Foreskin fibroblast (primary cell): ENCODE measurements at places on chromosomes 16 and 17.
A peak's percentile ranks its signal among the peaks of the same experiment; 100 is the strongest.

DNA sequence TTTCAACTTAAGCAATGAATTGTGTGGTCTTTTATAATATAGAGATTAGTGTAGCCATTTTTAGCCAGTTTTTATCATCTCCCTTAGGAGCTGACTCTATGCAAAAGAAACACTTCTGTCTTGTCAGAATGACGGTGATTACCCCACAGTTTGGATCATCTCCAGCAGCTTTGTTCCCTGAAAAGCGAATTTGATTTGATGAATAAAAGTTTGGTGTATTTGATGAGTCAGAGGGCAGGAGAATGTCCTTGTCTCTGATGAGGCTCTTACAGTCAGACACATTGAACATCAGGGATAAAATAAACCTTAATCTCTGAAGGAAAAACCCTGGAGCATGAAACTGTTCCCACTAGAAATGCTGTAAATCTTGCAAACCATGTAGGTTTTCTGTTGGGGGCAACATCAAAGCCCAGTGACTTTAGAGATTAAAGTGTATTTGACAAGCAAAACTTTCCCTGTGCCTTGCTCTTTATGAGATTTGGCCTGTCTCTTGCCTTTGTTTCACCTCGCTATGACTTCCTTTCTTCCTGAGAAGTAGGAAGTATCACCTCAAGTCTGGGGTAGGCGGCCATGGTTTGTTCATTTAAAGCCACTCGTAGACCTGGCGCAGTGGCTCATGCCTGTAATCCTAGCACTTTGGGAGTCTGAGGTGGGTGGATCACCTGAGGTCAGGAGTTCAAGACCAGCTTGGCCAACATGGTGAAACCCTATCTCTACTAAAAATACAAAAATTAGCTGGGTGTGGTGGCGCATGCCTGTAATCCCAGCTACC, 209.3 kb downstream of the FTO start:
- DNase-seq, result peak; percentile 92

GRCh38 chr16:66231452-66232160, 134.9 kb upstream of the CDH5 start:
- DNase-seq, result no peak

DNA sequence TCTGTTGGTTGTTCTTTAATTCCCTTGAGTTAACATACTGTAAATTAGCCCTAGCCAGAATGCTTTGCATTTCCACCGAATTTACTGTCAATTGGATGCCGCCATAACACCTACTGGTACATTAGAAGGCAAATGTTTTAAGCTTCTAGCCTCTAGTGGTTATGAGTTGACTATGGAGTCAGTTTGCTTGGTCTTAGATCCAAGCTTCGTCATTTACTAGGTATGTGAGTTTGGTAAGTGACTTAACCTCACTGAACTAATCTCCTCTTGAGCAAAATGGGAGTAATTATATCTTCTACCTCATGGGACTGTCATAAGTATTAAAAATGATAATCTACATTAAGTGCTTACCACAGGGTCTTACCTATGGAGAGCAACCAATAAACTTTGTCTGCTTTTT, 20.4 kb upstream of the CDH11 start:
- DNase-seq, result peak; percentile 34

- DNase-seq, result no peak
Measured at GRCh38 chr17:17809531-17810083, 27.2 kb downstream of the SREBF1 start.
